ENCODE measurements at places on chromosomes 7 and 10. TPM values are rescaled to one million over a fixed set of nuclear protein-coding genes. Genes with fewer than 3 reads are reported as not detected.

The STK31 gene
- total RNA-seq: 0.33 TPM

The BAIAP2L1 gene
- total RNA-seq: 0.76 TPM

The ZP3 gene
- 4.2 TPM for total RNA-seq

The CALN1 gene
- total RNA-seq: not detected

The FAM24B gene
- total RNA-seq: 5.6 TPM

The ARHGEF5 gene
- total RNA-seq: 0.33 TPM

The SFR1 gene
- total RNA-seq: 12.2 TPM

Measured in vein endothelial cell (primary cell).